ENCODE measurements at places on chromosomes 3 and 15. TPM values are rescaled to one million over a fixed set of nuclear protein-coding genes. Genes with fewer than 3 reads are reported as not detected.
A peak's percentile ranks its signal among the peaks of the same experiment; 100 is the strongest.

- no peaks in the 10 kb centered on the region for H3K27me3 ChIP-seq
- no peak overlapping the region for H3K4me3 ChIP-seq
- H3K4me1 ChIP-seq: peaks cover 78% of the 10 kb centered on the region
Measured at GRCh38 chr3:150751781-150752263, 11.1 kb downstream of the SIAH2 start.

DNA sequence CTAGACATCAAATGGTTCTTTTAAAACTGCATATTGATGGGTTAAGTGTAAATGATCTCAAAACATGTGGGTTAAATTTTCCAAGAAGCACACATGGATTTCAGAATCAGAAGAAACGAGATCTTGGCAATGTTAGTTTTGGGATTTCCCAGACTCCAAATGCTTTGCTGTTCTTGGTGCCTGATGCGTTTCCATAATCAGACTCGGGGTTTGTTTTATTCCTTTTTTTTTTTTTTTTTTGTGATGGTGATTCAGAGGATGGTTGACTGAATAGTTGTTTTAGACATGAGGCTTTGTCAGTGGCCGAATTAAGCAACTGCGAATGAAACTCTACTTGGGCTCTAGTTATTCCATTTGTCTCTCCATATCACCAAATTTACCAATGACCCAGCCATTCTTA is 52.2 kb upstream of the FAM98B start:
- no peak overlapping the region for H3K27ac ChIP-seq
- no peak overlapping the region for H3K4me3 ChIP-seq
- peaks cover 42% of the 10 kb centered on the region for H3K27me3 ChIP-seq

DNA sequence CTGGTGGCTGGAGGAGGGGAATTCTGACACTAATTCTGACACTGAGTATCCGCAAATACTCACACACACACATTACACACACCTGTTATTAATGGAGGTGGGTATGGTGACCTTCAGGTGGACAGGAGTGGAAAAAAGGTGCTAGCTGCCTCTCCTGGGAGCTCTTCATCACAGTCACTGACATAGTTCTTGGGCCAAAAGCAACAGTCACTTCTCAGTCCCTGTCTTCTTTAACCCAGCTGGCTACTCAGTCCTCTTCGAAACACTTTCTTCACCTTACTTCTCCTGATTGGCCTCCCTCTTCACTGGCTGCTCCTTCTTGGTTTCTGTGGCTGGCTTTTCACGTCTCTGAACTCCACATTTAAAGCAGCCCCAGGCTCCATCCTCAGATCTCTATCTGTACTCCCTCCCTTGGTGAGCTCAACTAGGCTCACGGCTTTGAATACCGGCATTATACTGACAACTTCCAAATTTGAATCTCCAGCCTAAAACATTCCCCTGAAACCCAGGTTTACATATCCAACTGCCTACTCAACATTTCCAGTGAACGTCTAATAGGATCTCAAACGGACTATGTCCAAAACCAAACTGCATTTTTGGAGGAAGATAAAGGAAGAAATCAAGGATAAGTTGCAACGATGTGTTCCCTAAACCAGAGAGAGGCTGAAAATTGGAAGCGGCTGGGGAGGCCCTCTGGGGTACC is 53.2 kb upstream of the HEG1 start:
- peaks cover 3% of the 10 kb centered on the region for H3K36me3 ChIP-seq
- H3K4me3 ChIP-seq: no peak overlapping the region
- no peak for DNase-seq
- peaks cover 28% of the 10 kb centered on the region for H3K4me1 ChIP-seq
- H3K27me3 ChIP-seq: peaks cover 35% of the 10 kb centered on the region

- no peak for DNase-seq
- no peak overlapping the region for H3K27ac ChIP-seq
- H3K36me3 ChIP-seq: no peaks in the 10 kb centered on the region
- no peaks in the 10 kb centered on the region for H3K27me3 ChIP-seq
Measured at GRCh38 chr15:67462875-67463274, 58.1 kb upstream of the C15orf61 start.

- H3K27ac ChIP-seq: peak overlapping the region; percentile 86
- H3K4me1 ChIP-seq: peaks cover 69% of the 10 kb centered on the region
- DNase-seq: no peak
Measured at GRCh38 chr15:90808517-90809235, 59.7 kb upstream of the FURIN start.

- H3K36me3 ChIP-seq: no peaks in the 10 kb centered on the region
- H3K27ac ChIP-seq: no peak overlapping the region
- no peak overlapping the region for H3K4me3 ChIP-seq
- H3K27me3 ChIP-seq: peaks cover 4% of the 10 kb centered on the region
Measured at GRCh38 chr3:37729119-37729518, 132.6 kb upstream of the CTDSPL start.

- no peak for DNase-seq
- no peaks in the 10 kb centered on the region for H3K4me1 ChIP-seq
- no peak overlapping the region for H3K27ac ChIP-seq
Measured at GRCh38 chr3:31406896-31407295, 125.8 kb upstream of the STT3B start.

DNA sequence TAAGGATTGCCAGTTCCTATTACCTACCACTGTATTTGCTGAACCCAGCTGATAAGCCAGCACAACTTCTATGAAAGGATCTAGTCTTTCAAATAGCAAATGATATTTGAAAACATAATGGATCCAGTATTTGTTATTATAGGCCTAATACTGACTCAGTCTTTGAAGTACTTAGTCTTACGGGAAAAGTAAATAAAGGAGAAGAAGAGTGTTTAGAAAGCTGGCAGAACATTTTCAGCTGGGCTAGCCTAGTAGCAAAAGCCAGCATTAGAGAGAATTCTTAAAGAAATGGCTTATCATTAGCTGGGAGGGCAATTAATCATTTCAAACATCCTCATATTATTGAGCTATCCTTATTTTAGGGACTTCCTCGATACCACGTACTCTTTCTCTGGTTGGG is 101.4 kb upstream of the GOLIM4 start:
- no peak overlapping the region for H3K27ac ChIP-seq
- no peak overlapping the region for H3K4me3 ChIP-seq
- H3K4me1 ChIP-seq: no peaks in the 10 kb centered on the region
- H3K36me3 ChIP-seq: no peaks in the 10 kb centered on the region
- no peak for DNase-seq

GRCh38 chr3:150330872-150331271 is 77.2 kb upstream of the TSC22D2 start:
- H3K4me3 ChIP-seq: no peak overlapping the region
- H3K27ac ChIP-seq: no peak overlapping the region
- H3K36me3 ChIP-seq: no peaks in the 10 kb centered on the region
- peaks cover 9% of the 10 kb centered on the region for H3K27me3 ChIP-seq
- H3K4me1 ChIP-seq: no peaks in the 10 kb centered on the region
- DNase-seq: no peak

- DNase-seq: no peak
- no peaks in the 10 kb centered on the region for H3K4me1 ChIP-seq
- H3K36me3 ChIP-seq: no peaks in the 10 kb centered on the region
- H3K27me3 ChIP-seq: peaks cover 4% of the 10 kb centered on the region
Measured at GRCh38 chr15:32778391-32779176, 60.8 kb downstream of the GREM1 start.

GRCh38 chr15:92599394-92599970 is 56.1 kb downstream of the FAM174B start:
- peaks cover 20% of the 10 kb centered on the region for H3K27me3 ChIP-seq
- H3K27ac ChIP-seq: no peak overlapping the region
- no peak for DNase-seq
- no peak overlapping the region for H3K4me3 ChIP-seq

The THUMPD3 gene
- 44.3 TPM for total RNA-seq

The SEC62 gene
- total RNA-seq: 57.9 TPM

The SEMA3G gene
- total RNA-seq: 0.20 TPM

The USP8 gene
- total RNA-seq: 59.4 TPM

The TTLL13 gene
- 0.58 TPM for total RNA-seq
